NK-92 treated with Interleukin-12 subunit alpha and Interleukin-12 subunit beta, amount 100 ng/mL, for 24 hours (cell line): ENCODE measurements at places on chromosomes 12 and 14.

DNA sequence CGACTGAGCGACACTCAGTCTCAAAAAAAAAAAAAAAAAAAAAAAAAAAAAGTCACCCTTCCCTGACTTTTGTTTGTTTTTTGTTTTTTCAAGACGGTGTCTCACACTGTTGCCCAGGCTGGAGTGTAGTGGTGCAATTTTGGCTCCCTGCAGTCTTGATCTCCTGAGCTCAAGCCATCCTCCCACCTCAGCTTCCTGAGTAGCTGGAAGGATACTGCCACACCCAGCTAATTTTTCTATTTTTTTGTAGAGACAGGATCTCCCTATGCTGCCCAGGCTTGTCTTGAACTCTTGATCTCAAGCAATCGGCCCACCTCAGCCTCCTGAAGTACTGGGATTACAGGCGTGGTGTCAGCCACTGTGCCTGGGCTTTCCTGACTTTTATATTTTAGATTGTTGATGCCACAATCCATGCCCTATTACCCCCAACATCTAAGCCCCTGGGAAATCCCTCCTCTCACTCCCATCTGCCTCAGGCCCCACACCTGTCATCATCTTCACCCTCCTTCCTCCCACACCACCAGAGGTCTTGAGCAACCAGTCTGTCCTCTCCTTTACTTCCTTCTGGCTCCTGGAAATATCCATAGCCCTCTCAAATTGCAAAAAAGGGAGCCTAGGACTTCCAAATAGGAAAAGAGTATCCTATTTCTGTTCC is 7.8 kb downstream of the IKZF4 start:
- no peak for DNase-seq

- DNase-seq = no peak
Measured at GRCh38 chr12:50862316-50862715, 19.6 kb downstream of the TMPRSS12 start.

- DNase-seq = no peak
Measured at GRCh38 chr14:104315625-104316024, 177.2 kb downstream of the KIF26A start.

DNA sequence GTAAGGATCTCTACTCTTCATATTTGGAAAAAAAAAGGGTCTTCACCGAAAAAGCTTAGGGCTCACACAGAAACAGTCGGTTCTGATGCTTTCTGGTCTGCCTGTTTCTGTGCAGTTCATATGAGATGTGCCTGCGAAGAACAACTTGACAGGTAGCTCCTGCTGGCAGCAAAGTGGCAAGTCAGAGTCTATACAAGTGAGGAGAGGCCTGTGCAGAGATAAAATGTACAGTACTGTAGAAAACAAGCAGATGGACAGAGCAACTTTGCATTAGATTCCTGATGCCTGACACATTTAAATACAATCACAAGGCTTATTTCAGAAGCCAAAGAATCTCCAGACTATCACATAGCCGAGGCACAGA is 936.0 kb downstream of the DIO2 start:
- no peak for DNase-seq
